Posterior cingulate gyrus (tissue), 11 donors: ENCODE measurements at places on chromosomes 11 and 22.

DNA sequence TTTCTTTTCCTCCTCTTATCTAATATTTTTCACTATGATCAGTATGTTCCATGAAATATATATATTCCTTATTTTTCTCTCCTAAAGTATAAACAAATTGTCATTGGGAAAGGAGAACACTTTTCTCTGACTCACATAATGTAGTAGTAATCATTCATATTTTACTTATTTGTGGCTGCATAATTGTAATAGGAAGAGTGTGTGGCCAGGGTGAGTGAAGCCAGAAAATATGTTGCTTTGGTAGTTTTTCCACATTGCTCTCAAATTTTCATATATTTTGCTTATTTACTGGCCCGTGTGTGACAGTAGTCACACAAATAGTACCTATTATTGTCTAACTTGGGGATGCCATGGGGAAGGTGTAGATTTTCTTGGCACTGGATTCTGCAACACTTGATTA lies 172.1 kb downstream of the DYNC2H1 start:
- no peak for DNase-seq

DNA sequence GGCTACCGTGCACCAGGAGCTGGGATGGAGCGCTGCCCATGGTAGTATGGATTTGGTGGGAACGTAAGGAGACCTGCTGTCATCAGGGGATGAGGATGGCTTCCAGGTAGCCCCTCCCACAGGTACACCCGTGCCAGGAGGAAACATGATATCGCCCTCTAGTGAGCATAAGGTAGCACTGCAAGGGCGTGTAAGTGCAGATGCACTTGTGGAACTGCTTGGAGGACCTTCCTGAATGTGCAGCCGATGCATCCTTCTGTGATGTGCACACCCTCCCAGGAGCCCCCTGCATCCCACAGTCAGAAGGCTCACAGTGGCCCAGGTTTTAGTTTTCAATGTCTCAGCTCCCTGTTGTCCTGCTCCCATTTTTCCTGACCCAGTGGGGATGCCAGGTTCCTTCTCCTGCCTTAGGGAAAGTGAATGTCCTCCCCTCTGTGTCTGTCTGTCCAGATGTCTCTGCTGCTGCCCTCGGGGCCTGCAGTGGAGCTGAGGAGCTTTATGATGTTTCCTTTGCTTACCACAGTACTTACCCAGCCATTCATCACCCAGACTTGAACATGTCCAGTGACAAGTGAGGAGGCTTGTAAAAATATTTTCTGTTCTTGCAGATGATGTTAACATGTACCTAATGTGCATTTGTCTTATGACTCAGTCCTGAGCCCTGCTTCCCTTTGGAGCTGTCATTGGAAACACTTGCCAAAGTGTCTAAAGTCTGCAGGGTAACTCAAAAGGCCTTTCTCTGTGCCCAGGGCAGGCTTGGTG lies 49.2 kb downstream of the DBX1 start:
- peak; percentile 79 for DNase-seq

DNA sequence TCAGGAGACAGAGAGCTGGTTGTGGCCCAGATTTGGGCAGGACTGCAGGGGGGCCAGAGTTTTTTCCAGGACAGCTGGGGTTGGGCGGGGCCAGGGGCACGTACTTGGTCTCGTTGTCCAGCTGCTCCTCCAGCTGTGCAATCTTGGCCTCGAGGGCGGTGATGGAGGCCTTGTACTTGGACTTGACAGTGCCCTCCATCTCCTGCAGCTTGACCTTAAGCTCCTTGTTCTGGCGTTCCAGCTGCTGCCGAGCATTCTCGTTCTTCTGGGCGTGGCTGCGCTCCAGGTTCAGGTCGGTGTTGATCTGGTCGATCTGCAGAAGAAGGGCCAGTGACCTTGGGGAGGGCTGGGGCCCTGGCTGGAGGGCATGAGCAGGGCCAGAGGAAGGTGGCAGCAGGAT lies 32.1 kb downstream of the APOL1 start:
- peak; percentile 77 for DNase-seq

DNA sequence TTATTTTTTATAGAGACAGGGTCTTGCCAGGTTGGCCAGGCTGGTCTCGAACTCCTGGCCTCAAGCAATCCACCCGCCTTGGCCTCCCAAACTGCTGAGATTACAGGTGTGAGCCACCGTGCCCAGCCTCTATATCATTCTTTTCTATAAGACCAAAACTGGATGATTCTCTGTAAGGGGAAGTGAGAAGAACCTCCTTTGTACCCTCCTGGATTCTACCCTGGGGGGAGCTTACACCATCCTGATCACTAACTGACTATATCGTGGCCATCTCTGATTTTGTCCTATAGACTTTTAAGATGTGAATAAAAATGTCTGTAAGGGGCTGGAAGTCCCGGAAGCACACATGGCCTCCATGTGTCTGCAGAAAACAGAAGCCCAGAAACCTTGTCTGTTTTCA lies 9.1 kb downstream of the PIWIL4 start:
- DNase-seq, result no peak

- no peak for DNase-seq
Observed at GRCh38 chr11:47595029-47595428, 818 bp upstream of the C1QTNF4 start.

DNA sequence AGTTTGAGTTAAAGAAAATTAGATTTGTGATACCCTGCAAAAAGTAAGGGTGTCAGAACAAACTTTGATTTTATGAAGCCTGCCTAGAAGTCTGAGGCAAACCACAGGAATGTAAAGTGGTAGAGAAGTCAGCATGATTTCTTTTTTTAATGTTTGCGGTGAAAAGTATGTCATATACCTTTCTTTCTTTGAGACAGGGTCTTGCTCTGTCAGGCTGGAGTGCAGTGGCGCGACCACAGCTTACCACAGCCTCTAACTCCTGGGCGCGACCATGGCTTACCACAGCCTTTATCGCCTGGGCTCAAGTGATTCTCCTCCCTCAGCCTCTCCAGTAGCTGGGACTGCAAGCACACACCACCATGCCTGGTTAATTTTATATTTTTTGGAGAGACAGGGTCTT lies 4.7 kb downstream of the API5 start:
- no peak for DNase-seq

- no peak for DNase-seq
Observed at GRCh38 chr11:127506126-127506525, 505.6 kb upstream of the KIRREL3 start.

GRCh38 chr11:68066742-68067141 lies 27.9 kb downstream of the TCIRG1 start:
- peak; percentile 49 for DNase-seq

DNA sequence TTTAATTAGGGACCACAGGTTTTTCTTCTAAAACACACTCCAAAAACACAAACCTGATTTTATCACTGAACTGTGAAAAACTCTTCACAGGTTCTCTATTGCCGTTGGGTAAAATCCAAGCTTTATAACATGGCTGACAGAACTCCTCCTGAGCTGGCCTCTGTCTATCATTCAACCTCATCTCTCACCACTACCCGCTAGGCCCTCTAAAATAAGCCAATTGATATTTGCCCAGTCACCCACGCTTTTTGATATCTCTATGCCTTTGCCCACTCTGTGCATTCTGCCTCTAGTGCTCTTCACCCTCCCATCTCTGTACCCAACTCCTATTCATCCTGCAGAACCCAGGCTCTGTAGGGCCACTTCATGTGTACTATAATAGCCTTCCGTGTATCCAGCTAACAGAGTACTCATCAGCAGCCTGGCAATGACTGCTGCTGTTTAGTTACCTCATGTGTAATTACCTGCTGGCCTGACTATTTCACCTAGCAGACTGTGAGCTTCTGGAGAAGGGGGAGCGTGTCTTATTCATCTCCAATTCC lies 1.1 kb upstream of the CNGA4 start:
- no peak for DNase-seq

DNA sequence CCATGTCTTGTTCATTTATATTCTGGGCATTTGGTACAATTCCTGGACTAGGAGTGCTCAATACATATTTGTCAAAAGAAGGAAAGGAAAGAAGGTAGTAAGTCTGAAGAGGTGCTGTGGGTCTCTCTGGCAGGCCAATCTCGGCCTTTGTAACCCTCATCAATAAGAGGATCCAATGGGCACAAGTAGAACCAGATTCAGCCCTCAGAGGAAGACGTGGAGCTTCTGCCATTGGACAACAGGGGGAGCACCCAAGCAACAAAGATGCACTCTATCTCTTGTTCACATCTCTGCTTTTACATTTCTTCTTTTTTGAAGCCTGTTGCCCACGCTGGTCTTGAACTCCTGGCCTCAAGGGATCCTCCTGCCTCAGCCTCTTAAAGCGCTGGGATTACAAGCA lies 2.2 kb upstream of the VPS11 start:
- no peak for DNase-seq

DNA sequence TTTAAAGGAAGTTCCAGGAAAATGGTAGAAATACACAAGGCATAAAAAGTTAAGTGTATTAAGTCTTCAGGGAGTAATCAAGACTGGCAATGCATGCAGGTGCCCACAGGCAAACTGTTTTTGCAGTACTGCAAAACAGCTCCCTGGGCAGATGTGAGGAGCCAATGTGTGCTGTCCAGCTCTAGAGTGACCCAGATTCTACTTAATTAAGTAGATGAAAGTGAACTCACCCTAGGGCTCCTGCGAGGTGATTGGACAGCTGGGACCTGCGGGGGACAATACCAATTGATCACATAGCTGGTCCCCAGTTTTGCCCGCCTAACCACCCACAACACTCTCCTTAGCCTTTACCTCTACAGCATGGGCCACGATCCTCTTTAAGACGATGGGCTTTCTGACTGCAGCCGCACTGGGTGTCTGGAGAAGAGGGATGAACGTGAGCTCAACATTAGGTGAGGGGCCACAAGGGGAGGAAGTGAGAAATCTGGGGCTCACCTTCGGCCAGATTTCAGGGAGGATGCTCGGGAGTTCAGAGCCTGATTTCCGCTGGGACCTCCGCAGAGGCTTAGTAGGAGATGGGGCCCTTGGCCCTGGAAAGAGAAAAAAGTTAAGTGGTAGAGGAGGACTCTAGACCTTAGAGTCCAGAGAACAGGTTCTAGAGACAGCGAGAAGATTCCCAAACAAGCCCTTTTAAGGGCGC lies 556 bp downstream of the CDCA5 start:
- DNase-seq, result no peak

GRCh38 chr11:131099013-131099412 lies 182.7 kb upstream of the SNX19 start:
- no peak for DNase-seq

DNA sequence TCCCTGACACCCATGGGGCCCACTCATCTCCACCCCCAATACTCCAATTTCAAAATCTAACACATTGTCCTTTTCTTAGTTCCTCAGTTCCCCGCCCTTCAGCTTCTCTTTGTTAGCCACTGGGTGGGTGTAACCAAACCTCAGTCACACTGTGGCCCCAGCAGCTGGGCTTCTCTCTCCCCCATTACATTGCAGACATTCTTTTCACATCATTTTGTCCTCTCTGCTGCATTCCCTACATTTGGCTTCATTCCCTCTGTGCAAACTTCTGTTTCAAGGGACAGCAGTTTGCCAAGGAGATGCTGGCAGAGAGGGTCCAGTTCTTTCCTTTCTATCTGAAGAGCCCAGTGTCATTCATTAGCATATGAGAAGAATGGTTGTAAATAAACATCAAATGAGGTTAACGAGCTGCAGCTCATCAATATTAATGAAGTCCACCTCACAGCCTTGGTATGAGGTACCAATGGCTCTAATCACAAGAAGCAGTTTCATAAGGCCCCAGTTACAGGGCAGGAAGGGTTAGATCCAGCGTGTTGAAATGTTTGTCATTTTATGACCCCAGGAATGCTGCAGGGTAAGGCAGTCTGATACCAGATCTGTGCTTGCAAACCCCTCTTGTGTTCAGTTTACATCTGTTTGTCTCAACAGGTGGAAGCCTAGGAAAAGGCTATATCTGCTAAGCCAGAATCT lies 72.3 kb downstream of the ARFGAP2 start:
- DNase-seq, result no peak

- no peak for DNase-seq
Observed at GRCh38 chr11:132049205-132049604, 678.8 kb downstream of the NTM start.

GRCh38 chr22:22609291-22609690 lies 35.1 kb upstream of the GGTLC2 start:
- no peak for DNase-seq

DNA sequence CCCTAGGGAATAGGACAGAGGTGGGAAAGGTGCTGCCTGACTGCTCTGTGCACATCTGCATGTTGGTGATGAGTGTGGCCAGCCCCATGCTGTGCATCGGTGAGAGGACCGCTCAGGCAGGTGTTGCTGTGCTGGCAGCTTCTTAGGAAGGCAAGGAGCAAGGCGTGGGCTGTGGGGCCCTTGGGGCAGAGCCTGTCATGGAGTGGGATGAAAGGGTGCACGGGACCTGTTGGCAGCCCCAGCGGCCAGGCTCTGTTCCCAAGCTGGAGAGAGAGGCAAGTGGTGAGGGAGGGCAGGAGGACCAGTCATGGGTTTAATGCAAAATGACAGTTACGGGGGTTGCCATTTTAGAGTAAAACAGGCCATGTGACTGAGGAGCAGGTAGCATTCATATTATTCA lies 78.3 kb downstream of the ZBTB16 start:
- DNase-seq, result no peak

- no peak for DNase-seq
Observed at GRCh38 chr22:50444663-50445062, 30.2 kb downstream of the SBF1 start.

- DNase-seq, result no peak
Observed at GRCh38 chr11:62401811-62402210, 17.0 kb upstream of the SCGB1A1 start.

- DNase-seq, result peak; percentile 44
Observed at GRCh38 chr22:21641417-21641788, 699 bp upstream of the SDF2L1 start.

GRCh38 chr22:37803639-37804351 lies 3.9 kb upstream of the GCAT start:
- no peak for DNase-seq

- DNase-seq, result no peak
Observed at GRCh38 chr11:108027057-108027456, 18.4 kb downstream of the CUL5 start.

- DNase-seq, result no peak
Observed at GRCh38 chr11:88307749-88308425, 29.6 kb downstream of the CTSC start.

DNA sequence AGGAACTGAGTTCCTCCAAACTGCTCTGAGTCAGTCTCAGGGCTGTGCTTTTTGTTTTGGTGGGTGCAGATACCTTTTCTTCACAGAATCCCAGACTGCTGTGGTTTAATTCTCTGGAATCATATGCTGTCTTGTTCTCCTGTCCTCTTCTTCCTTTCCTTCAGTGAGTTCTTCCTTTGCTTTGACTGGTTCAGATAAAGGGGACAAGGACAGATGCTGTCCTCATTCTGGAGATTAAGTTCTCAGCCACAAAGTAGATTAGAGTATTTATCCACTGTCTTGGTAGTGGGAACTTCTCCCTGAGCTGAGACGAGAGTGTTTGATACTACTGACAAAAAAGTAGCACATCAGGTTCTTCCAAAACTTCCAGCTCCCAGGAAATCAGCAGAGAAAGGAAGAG lies 13.3 kb downstream of the ZDHHC5 start:
- DNase-seq, result no peak

DNA sequence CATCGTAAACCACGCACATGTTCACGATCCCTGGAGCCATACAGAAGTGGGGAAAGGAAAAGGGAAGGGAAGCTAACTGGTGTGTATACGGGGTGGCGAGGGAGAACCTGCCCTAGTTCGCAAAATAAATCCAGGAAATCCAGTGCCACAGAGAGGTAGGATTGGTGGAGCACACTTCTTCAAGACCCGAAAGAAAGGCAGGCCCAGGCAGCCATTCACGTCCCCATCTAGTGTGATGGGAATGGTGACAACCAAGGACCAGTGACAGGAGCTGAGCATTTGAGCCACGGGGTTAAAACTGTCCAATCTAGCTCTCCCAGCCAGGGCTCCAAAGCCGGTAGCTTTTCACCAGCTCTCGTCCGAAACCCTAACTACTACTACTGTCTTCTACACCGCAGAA lies 53.7 kb downstream of the IGSF9B start:
- no peak for DNase-seq

GRCh38 chr11:12430954-12431595 lies 53.7 kb downstream of the PARVA start:
- DNase-seq, result no peak
